T-helper 17 cell (primary cell): ENCODE measurements at places on chromosomes 2 and 18. TPM values are rescaled to one million over a fixed set of nuclear protein-coding genes. Genes with fewer than 3 reads are reported as not detected.

The DSC3 gene
- total RNA-seq, result not detected

The MAP3K19 gene
- not detected for total RNA-seq

The PLEKHA3 gene
- total RNA-seq, result 26.5 TPM

The PDE11A gene
- not detected for total RNA-seq

The GDF7 gene
- 0.16 TPM for total RNA-seq

The ACKR3 gene
- 1.3 TPM for total RNA-seq

The ELOA2 gene
- not detected for total RNA-seq

The ZNF532 gene
- total RNA-seq, result 12.9 TPM

The TGFBRAP1 gene
- 18.5 TPM for total RNA-seq

The PRKAG3 gene
- not detected for total RNA-seq

The CCDC148 gene
- total RNA-seq, result not detected

The RFTN2 gene
- 0.05 TPM for total RNA-seq

The HS1BP3 gene
- 13.7 TPM for total RNA-seq

The LRRTM4 gene
- not detected for total RNA-seq

The PAIP2B gene
- total RNA-seq, result 2.4 TPM

The TTC39C gene
- 187 TPM for total RNA-seq

The SCTR gene
- not detected for total RNA-seq

The TUBA3E gene
- total RNA-seq, result not detected

The ANKRD62 gene
- not detected for total RNA-seq

The KLHL30 gene
- not detected for total RNA-seq

The DLGAP1 gene
- 3.9 TPM for total RNA-seq

The RTKN gene
- 0.57 TPM for total RNA-seq

The DGKD gene
- 148 TPM for total RNA-seq

The GCG gene
- total RNA-seq, result not detected

The CLEC4F gene
- 0.15 TPM for total RNA-seq

The TFCP2L1 gene
- total RNA-seq, result not detected

The CMPK2 gene
- total RNA-seq, result 5.3 TPM

The CHRNG gene
- total RNA-seq, result not detected

The LRRTM1 gene
- total RNA-seq, result not detected

The SFT2D3 gene
- 5.9 TPM for total RNA-seq

The IL36B gene
- total RNA-seq, result not detected

The FSIP2 gene
- total RNA-seq, result 0.50 TPM

The FOXD4L1 gene
- total RNA-seq, result not detected

The SH3BP4 gene
- 0.94 TPM for total RNA-seq

The AOX1 gene
- not detected for total RNA-seq

The CIB4 gene
- not detected for total RNA-seq

The MAP2 gene
- total RNA-seq, result 0.17 TPM

The TOGARAM2 gene
- 4.2 TPM for total RNA-seq

The HSBP1L1 gene
- 17.9 TPM for total RNA-seq

The GAL3ST2 gene
- 2.2 TPM for total RNA-seq

The C2orf80 gene
- not detected for total RNA-seq

The PTPRN gene
- total RNA-seq, result not detected

The ALPP gene
- 0.29 TPM for total RNA-seq

The ABCB11 gene
- not detected for total RNA-seq

The PPM1G gene
- total RNA-seq, result 43.6 TPM

The DSEL gene
- 1.1 TPM for total RNA-seq

The DLX2 gene
- total RNA-seq, result not detected

The LOXL3 gene
- 0.75 TPM for total RNA-seq

The LYG2 gene
- total RNA-seq, result not detected

The RGPD3 gene
- total RNA-seq, result 0.21 TPM
